Stimulated activated CD8-positive, alpha-beta memory T cell treated with anti-CD3 and anti-CD28 coated beads, Interleukin-7, amount 100 ng/mL, for 48 hours (primary cell): ENCODE measurements at places on chromosomes 5 and 9.

GRCh38 chr5:122073018-122073417 lies 5.0 kb downstream of the LOX start:
- DNase-seq, result no peak

DNA sequence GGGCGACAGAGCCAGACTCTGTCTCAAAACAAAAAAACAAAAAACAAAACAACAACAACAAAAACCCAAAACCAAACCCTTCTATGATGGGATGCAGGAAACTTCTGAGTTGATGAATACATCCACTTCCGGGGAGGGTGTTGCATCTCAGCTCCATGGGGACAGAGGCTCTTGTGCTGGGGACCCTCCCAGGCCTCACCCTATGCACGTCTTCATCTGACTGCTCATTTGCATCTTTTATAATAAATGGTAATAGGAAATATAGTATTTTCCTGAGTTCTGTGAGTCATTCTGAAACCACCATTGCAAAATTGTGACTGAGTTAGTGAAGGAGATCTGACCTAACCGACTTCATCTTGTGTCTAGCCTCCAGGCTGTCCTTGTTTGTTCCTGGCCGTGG lies 109.5 kb upstream of the SLC28A3 start:
- no peak for DNase-seq

GRCh38 chr9:87592554-87593358 lies 95.1 kb downstream of the DAPK1 start:
- DNase-seq, result no peak

- DNase-seq, result no peak
Observed at GRCh38 chr9:20593537-20593936, 28.8 kb downstream of the MLLT3 start.

DNA sequence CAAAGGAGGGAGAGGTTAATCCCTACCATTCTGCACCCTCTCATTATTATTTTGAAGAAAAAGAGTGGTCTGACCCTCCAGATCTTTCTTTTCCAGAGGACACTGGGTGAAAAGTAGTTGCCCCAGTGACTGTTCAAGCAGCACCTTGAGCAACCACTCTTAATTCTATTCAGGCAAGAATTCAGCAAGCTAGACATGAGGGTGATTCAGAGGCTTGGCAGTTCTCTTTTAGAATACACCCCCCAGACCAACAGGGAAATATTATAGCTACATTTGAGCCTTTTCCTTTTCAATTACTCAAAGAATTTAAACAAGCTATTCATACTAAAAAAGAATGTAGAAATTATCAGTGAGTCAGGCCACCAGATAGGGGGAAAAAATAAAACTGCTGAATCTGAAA lies 178.3 kb downstream of the MRPS30 start:
- DNase-seq, result no peak
